ENCODE measurements at places on chromosomes 12 and 14. TPM values are rescaled to one million over a fixed set of nuclear protein-coding genes. Genes with fewer than 3 reads are reported as not detected.

The PRICKLE1 gene
- 1.2 TPM for total RNA-seq

The NELL2 gene
- total RNA-seq: 0.07 TPM

The SLCO1C1 gene
- total RNA-seq: not detected

The VDR gene
- 3.9 TPM for total RNA-seq

The IL26 gene
- not detected for total RNA-seq

The BCDIN3D gene
- total RNA-seq: 4.7 TPM

The PROX2 gene
- not detected for total RNA-seq

The TAS2R9 gene
- not detected for total RNA-seq

The LRRC10 gene
- not detected for total RNA-seq

The SAMD15 gene
- 2.3 TPM for total RNA-seq

The TCTN1 gene
- 32.0 TPM for total RNA-seq

The NDRG2 gene
- 3.2 TPM for total RNA-seq

The C14orf132 gene
- 5.3 TPM for total RNA-seq

The KIF26A gene
- 3.1 TPM for total RNA-seq

The CMA1 gene
- not detected for total RNA-seq

The SERPINA12 gene
- not detected for total RNA-seq

The OVCH1 gene
- total RNA-seq: not detected

The RILPL2 gene
- total RNA-seq: 1.9 TPM
